ENCODE measurements at places on chromosomes 16 and 17. TPM values are rescaled to one million over a fixed set of nuclear protein-coding genes. Genes with fewer than 3 reads are reported as not detected.

DNA sequence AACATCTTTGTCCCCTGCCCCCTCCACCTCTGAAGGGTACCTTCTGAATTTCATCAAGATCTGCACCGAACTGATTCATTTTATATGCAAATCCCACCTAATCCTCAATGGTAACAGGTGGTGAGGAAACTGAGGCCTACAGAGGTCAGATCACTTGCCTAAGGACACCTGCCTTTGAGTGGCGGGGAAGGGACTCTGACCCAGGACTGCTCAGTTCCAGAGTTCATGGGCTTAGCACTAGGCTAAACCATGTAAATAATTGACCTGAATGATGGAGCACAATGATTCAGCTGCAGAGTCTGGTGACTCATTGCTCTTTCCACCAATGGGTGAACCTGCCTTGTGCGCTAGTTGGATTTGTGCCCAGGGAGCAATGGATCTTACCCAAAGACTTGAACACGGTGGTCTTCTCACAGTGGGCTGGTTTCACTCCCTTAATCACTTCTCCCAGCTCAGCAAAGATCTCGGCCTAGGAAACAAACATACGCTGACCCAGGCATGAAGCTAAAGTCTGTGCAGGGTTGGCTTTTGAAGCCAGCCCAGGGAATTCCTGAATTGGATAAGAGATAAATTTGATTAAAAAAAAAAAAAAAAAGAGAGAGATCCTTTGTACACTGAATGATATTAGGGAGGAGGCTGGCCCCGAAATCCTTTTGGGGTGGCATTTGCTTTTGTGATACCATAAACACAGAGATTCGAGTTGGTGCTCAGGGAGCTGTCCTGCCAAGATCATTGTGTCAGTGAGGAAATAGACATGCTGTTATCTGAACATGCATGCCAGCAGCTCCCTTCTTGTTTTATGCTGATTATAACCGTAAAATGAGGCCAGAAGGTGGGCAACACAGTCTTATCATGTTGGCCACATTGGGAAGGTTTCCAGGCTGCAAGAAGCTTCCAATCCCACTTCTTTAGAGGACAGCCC lies 17.0 kb downstream of the CRYM start:
- DNase-seq = no peak

The MT3 gene
- total RNA-seq = not detected

DNA sequence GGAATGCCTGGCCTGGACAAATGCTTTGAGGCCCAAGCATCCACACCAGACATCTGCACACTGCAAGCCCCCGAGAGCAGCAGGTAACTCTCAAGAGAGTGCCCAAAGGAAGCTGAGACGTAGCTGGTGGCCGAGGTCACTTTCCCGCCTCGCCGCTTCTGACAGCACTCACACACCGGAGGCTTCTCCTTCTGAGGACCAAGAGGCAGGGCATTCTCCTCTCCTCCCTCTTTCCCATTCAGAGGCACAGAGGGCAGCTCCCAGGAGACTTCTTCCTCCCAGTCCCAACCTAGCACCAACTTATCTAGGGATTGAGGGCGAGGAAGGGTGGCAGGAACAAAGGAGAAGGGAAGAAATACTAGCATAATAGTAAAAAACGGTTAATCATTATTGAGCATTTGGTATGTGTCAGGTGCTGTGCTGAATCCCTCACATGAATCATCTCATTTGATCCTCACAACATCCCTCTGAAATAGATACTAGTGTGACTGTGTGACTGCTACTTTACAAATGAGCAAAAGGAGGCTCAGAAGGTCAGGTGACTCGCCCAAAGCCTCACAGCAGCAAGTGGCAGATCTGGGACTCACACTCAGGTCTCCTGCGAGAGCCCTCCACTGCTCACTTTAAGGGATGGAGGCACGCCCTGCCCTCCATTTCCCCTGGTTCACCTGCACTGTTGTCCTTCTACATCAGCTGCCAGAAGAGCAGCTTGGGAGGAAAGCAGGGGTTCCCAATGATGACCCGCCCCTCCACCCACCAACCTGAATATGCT lies 41.8 kb downstream of the MYO18A start:
- DNase-seq = no peak

The TIMM22 gene
- 24.2 TPM for total RNA-seq

- no peak for DNase-seq
Measured at GRCh38 chr16:48381201-48381600, 4.0 kb downstream of the SIAH1 start.

GRCh38 chr16:87327798-87328495 lies 10.8 kb upstream of the C16orf95 start:
- no peak for DNase-seq

The CRYBA1 gene
- total RNA-seq = not detected

The TBC1D3K gene
- not detected for total RNA-seq

The PIGQ gene
- 24.5 TPM for total RNA-seq

DNA sequence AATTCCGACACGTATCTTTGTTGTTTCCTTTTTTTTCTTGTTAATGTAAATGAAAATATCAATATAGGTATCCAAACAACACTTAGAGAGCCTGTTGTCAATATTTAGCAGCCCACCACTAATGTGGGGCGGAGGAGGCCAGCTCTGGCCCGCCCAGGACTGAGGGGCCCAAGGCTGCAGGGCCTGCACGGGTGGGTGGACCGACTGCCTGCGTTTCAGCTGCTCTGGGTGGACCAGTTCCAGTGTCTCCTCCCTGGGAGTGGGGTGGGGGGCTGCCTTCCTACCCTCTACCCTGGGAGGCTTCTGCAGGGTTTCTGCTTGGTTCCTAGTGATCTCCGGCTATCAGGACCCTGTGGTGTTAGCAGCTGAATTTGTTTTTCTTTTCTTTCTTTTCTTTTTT lies 15.9 kb upstream of the ADGRG1 start:
- no peak for DNase-seq

The TBC1D3E gene
- not detected for total RNA-seq

GRCh38 chr17:19346351-19347255 lies 15.9 kb downstream of the B9D1 start:
- peak; percentile 59 for DNase-seq

- DNase-seq = no peak
Measured at GRCh38 chr16:270381-271255, 5.1 kb downstream of the RGS11 start.

DNA sequence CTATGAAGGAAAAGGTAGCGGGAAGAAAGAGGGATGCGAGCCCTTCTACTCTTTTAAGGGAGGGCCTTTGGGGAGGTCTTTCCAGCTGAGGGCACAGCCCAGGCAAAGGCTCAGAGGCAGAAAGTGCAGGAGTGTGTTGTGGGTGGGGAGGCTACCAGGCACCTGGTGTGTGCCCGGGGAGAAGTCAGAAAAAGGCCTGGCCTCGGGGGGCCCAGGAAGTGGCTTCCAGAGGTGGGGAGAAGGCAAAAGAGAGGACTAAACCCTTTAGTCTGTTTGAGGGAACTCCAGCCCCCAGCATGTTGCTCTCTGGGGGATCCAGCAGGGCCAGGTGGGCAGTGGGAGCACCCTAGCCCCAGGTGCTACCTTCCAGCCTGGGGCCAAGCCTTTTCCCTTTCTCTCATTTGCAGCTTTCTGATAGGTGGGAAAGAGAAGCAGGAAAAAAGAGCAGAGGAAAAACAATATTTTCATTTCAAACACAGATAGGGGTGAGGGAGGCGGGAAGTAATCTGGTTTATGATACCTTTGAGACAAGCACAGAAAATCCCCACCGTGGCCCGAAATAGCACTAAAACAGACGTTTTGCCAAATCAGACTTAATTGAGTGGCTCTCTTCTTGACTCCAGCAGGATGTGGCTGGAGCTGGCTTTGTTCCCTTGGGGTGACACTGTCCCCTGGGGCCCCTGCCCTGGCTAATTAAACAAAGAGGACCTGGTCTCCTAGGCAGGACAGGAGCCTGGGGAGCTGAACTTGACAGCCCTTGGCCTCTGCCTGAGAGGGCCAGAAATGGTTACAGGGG lies 10.4 kb downstream of the RAI1 start:
- DNase-seq = no peak

The EVPLL gene
- total RNA-seq = not detected

The SSTR5 gene
- total RNA-seq = not detected

The HOXB2 gene
- total RNA-seq = not detected

- DNase-seq = no peak
Measured at GRCh38 chr17:9002606-9003354, 18.5 kb upstream of the NTN1 start.

The KRT13 gene
- not detected for total RNA-seq

DNA sequence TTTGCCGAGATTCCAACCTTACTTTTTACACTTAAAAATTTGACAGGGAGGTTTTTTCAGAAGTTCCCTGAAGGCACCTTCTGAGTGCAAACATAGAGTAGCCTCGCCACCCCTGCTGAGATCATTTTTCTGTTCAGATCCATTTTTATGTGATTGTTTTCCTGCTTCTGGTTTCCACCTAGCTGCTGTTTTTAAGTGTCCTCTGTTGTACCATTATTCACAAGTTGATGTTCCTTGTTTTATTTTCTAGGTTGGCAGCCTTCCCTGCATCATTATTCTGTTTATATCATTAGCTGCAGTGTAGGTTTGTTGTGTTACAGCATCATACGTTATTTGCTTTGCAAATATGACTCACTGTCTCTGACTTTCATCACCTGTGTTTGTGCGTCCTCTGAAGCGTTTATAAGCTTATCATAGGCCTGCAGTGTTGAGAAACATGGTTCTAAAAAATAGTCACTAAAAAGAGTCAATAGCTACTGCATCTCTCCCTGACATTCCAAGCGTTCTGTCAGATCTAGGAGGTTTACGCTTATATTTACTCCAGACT lies 116.9 kb upstream of the CLEC3A start:
- no peak for DNase-seq

DNA sequence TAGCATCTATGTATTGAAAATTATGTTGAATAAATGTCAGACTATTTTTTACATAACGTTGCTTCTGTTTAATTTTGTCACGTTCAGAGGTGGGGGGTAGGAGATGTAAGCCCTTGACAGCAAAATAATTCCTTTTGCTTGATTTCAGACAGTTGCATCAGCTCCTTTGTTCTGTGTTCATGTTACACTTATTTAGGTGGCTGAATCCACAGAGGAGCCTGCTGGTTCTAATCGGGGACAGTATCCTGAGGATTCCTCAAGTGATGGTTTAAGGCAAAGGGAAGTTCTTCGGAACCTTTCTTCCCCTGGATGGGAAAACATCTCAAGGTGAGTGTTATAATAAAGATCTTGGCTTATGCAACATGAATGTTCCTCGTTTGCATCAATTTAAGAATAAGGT lies 4.5 kb downstream of the HERPUD1 start:
- no peak for DNase-seq

The EFCAB13 gene
- total RNA-seq = 1.8 TPM

GRCh38 chr17:81684442-81684911 lies 666 bp downstream of the HGS start:
- DNase-seq = peak; percentile 40

DNA sequence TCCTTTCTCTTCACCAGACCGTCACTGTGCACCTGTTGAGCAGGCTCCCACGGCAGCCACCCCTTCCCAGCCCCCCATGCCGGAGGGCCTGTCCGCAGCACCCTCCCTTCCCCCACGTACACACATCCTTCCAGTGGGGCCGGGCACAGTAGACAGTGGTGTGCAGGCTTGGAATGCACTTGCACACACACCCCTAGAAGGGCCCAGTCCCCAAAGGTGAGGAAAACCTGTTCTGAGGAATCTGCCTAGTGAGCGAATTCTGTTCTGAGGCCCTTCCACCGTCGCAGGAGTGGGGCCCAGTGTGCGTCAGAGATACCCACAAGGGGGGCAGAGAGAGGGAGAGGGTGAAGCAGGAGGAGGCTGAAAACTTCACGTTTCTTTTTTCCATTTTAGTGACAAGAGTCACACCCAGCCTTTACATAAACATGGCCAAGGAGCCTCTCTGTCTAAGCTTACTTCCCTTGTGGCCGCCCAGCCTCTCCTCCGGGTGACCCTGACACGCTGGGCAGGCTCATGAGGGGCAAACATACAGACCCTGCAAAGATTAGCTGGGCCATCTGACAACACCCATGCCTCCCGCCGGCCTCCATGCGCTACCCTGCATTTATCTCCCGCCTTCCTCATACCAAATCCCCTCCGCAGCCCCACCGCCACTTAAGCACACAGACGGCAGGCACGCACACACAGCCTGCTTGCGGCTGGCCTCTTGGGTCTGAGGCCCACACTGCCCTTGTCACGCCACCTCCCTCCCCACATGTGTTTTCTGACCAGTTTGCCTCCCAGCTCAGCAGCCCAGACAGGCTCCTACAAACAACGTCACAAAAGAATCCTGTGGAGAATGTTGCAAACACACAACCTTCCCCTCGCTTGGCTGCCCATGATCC lies 1.8 kb downstream of the ZBTB4 start:
- no peak for DNase-seq

The CCL17 gene
- 2.1 TPM for total RNA-seq

GRCh38 chr17:40005520-40005919 lies 9.7 kb upstream of the CSF3 start:
- DNase-seq = no peak

The CCL7 gene
- not detected for total RNA-seq

GRCh38 chr17:47720196-47720595 lies 12.8 kb upstream of the TBX21 start:
- no peak for DNase-seq

DNA sequence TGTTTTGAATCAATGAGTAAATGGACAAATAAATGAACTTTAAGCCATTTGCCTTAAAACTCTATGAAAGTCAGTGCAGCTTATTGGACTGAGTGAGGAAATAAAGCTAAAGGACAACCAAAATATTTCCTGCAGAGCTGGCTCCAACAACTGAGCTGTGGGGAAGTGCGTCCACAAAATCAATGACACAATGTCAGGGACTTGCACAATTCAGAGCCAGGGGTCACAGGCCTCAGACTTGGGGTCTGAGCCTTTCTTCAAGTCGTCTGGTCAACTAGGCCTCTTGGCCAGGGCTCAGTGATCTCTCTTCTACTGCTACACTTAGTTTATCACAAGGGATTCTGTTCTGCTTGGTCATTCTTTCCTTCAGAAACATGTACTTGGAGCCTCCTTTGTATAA lies 26.2 kb upstream of the RHBDL3 start:
- no peak for DNase-seq

DNA sequence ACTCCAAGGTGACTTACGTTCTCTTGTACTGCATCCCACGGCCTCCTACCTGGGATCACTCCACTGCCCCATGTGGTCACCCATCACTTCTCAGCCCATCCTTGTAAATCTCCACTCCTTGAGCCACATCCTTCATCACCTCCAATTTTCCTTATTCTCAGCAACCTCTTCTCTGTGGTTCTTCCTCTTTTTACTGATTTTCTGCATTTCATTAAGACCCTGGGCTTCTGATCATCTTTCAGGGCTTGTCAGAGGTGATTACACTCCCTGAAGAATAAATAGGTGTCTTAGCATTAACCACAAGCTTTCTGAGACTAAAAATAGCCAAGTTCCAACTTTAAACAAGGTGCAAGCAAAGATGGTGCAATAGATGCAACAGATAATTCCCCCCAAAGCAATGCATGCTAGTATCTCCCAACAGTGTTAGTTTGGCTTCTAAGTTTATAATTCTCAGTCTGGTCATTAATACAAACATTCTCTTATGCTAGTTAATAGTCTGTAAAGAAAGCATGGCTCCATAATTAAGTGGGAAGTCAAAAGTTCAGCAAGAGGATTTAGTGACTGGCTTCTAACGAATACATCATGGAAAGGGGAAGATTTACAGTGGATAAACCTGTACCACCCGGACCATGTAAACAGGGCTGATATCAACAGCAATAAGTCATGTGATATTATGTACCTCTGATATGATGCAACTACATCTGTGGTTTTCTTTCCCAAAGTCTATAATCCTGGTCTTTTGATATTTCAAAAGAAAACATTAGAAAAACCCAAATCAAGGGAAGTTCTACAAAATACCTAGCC lies 47.4 kb upstream of the FOXJ1 start:
- no peak for DNase-seq
